ENCODE measurements at places on chromosomes 5 and 9. TPM values are rescaled to one million over a fixed set of nuclear protein-coding genes. Genes with fewer than 3 reads are reported as not detected.

Gene LHX6
- total RNA-seq: not detected

Gene ADAMTS12
- total RNA-seq: 0.46 TPM

Gene AMBP
- 0.15 TPM for total RNA-seq

Gene IFNA21
- total RNA-seq: not detected

Gene ZBED3
- 2.6 TPM for total RNA-seq

Gene TSLP
- total RNA-seq: 0.61 TPM

Gene DBH
- not detected for total RNA-seq

Gene ANKRD55
- 0.46 TPM for total RNA-seq

Gene TAF11L10
- not detected for total RNA-seq

Gene MRPS30
- 68.9 TPM for total RNA-seq

Gene GDF9
- total RNA-seq: under 0.01 TPM

Gene SV2C
- total RNA-seq: not detected

Gene SLC6A19
- not detected for total RNA-seq

Gene GAPVD1
- 51.3 TPM for total RNA-seq

Gene KIAA0825
- 2.0 TPM for total RNA-seq

Gene FOXD4L4
- under 0.01 TPM for total RNA-seq

Gene GABRG2
- total RNA-seq: not detected

Gene NEUROG1
- not detected for total RNA-seq

Gene CCDC112
- total RNA-seq: 10.1 TPM

Gene ARL14EPL
- under 0.01 TPM for total RNA-seq

Gene KCNIP1
- total RNA-seq: not detected

Gene SLC34A1
- total RNA-seq: not detected

Gene PCDHB10
- total RNA-seq: 0.30 TPM

Gene SLC25A2
- total RNA-seq: 0.15 TPM

Gene MRPL50
- total RNA-seq: 19.8 TPM

Gene EFNA5
- total RNA-seq: 15.0 TPM

Gene ADAMTSL1
- 20.1 TPM for total RNA-seq

Gene TLX3
- total RNA-seq: not detected

Gene OR1N1
- total RNA-seq: not detected

Gene NME5
- 1.1 TPM for total RNA-seq

Gene PFN3
- not detected for total RNA-seq

Gene ZNF658
- total RNA-seq: 5.3 TPM

Gene IFNA13
- total RNA-seq: not detected

Gene C9orf153
- total RNA-seq: not detected

Gene ANXA2R
- total RNA-seq: 3.6 TPM

Gene N4BP3
- 28.1 TPM for total RNA-seq

Gene BARHL1
- total RNA-seq: not detected

Gene SIT1
- not detected for total RNA-seq

Gene PCDHA13
- 0.15 TPM for total RNA-seq

Gene ISOC1
- total RNA-seq: 28.0 TPM

Gene LRRC70
- 27.7 TPM for total RNA-seq

Gene PAPPA
- 1.8 TPM for total RNA-seq

Gene OGN
- total RNA-seq: not detected

Gene HDHD3
- 7.8 TPM for total RNA-seq

Gene CORO2A
- total RNA-seq: 0.32 TPM

Gene PIP5KL1
- 0.91 TPM for total RNA-seq

Gene NUTM2G
- total RNA-seq: not detected

Gene FABP6
- not detected for total RNA-seq

Gene TOR4A
- 39.0 TPM for total RNA-seq

Gene QSOX2
- total RNA-seq: 11.7 TPM

Gene GNA14
- total RNA-seq: 8.4 TPM

Measured in epithelial cell of umbilical artery (primary cell).